ENCODE measurements at places on chromosomes 3 and 15.
A peak's percentile ranks its signal among the peaks of the same experiment; 100 is the strongest.

- no peak for DNase-seq
Measured at GRCh38 chr15:37098468-37099318, 1.7 kb downstream of the MEIS2 start.

DNA sequence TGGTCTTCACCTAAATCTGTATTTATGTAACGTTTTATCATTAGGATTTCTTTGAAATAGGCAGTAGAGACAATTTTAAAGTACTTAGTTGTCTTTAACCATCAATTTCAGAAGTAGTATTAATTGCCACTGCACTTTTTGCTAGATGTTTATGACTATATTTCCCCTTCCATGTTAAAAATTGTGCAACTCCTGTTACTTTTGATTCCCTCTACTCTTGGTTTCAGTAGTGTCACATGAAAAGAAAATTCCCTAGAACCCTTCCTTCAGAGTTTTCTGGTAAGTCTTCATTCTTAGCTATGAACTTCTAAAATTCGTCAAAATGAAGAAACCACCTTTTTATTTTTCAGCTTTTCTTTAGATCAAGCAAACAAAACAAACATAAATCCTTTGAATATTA is 7.1 kb downstream of the PIAS1 start:
- DNase-seq = no peak

GRCh38 chr3:137409584-137409983 is 354.5 kb upstream of the SOX14 start:
- DNase-seq = no peak

DNA sequence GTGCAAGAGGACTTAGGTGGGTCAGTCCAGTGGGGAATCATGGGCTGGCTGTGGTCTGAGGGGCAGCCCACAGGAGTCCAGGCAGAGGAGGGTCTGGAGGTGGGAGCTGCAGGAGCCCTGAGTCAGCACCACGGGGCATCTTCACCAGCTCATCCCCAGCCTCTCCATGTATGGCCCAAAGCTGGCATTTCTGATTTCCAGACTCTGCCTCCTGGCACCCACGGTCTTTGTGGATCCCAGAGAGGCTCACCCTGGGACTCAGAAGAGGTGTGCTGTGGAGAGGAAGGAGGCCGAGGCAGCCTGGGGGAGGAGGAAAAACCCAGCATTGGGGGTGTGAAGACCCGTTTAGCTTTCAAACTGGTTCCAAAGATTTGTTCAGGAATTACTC is 64.5 kb upstream of the KLF13 start:
- no peak for DNase-seq

DNA sequence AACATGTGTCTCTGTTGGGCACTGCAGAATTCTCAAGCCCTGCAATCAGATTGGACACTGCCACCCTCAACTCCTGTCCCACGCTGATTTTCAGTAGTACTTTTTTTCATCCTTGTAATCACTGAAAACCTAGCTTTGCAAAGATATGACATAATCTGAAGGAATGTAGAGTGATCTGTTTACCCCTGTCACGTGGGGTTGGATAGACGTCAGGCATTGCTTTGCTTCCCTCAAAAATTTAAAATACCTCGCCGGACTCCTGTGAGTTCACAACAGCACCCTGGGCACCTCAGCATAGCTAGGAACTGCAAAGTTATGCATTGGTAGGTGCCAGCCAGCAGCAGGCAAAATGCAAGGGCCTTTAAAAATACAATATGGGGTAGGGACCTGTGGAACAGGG is 71.1 kb upstream of the OXTR start:
- DNase-seq = no peak

- DNase-seq = no peak
Measured at GRCh38 chr3:131223373-131224289, 157.9 kb upstream of the NUDT16 start.

- no peak for DNase-seq
Measured at GRCh38 chr15:71167445-71168165, 52.3 kb downstream of the THSD4 start.

- DNase-seq = no peak
Measured at GRCh38 chr3:185874119-185874518, 49.3 kb upstream of the IGF2BP2 start.

- DNase-seq = no peak
Measured at GRCh38 chr3:185280572-185281365, 26.9 kb upstream of the EHHADH start.

DNA sequence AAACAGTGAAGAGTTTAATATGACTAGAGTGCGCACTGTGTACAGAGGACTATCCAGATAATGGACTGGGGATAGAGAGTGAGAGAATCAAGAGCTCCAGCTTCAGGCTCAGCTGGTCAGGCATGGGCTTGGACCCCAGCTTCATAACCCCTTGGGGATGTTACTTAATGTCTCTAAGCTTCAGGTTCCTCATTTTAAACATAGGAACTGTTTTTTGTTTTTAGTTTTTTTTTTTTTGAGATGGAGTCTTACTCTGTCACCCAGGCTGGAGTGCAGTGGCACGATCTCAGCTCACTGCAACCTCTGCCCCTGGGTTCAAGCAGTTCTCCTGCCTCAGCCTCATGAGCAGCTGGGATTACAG is 9.9 kb upstream of the BRPF1 start:
- no peak for DNase-seq

DNA sequence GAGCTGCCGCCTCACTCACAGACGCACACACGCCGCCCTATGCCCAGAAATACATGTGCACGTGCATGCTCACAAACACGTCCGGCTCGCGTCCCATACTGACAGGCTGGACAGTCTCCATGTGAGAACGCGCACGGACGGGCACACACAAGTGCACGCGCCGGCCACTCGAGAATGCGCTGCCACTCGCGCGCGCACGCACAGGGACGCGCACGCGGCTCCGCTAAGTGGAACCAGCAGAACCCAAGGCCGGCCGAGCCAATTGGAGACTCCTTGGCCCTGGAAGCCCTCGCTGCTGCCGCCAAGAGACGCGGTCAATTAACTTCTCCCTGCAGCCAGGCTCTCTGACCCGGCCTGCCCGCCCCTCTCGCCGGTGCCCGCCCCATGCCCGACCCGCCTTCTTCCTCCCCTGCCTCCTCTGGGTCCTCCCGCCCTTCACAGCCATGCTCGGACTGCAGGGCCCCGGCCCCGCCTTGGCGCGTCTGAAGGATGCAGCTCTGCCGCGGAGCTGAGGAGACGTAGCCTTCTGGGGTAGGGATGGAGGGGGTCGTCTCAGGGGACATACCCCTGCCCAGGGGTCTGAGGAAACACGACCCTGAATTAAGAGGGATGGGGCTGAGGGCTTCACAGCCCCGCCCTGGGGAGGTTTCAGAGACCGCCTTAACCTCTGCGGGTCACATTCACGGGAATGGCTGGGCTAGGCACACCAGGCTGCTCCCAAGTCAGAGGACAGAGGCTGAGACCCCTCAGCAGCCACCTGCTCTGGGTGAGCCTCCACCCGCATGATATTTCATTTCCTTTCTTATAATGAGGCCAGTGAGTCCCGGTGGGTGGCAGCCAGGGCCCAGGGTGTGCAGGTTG is 15.0 kb downstream of the PTH1R start:
- no peak for DNase-seq

DNA sequence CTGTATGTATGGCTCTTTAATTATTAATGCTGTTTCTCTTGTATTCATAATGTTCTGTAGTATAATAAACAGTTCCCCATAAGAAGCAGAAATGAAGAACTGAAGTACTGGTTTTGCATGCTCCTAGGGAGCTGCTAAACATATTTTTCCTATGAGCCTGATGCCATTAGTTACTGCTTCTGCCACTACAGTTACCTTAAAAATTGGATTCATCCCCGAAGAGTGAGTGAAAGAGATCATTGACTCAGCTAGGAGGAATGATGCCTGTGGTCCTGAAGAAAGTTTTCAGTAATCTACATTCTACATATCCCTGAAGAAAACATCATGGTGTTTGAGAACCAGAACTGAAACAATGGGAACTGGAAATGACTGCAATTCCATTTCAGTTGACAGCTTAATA is 37.1 kb upstream of the ST3GAL6 start:
- no peak for DNase-seq

- DNase-seq = peak; percentile 15
Measured at GRCh38 chr3:71582036-71582611, 1.4 kb downstream of the FOXP1 start.

GRCh38 chr3:37862903-37863815 is 1.5 kb downstream of the CTDSPL start:
- DNase-seq = no peak

DNA sequence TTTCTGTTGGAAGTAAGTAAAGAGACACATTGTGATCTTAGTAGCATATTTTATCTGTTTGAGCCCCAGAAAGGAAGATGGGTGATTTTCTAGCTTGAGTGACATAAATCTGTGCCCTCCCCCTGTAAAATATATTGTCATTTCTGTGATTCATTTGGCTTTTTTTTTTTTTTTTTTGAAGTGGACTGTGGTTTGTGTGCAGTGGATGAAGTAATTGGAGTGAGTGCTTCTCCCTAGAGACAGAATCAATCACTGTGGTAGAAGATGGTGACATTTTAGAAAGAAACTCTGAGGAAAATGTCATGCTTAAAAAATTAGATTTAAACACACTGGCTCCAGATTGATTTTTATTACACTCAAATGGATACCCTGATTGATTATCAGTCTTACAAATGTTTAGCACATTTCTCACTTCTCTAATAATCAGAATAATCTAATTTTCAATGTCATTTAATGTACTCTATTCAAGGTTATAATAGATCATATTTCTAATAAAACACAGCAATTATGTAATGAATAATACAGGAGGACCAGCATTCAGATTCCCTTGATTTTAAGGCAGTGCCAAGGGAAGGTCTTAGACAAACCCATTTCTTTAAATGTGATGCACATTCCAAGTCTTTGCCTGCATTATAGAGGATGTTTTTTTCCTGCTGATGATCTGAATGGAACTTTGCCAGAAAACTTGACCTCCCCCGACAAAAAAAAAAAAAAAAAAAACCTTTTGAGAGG is 116.6 kb downstream of the TOP2B start:
- no peak for DNase-seq

- no peak for DNase-seq
Measured at GRCh38 chr3:184604615-184605290, 43.2 kb downstream of the EPHB3 start.

DNA sequence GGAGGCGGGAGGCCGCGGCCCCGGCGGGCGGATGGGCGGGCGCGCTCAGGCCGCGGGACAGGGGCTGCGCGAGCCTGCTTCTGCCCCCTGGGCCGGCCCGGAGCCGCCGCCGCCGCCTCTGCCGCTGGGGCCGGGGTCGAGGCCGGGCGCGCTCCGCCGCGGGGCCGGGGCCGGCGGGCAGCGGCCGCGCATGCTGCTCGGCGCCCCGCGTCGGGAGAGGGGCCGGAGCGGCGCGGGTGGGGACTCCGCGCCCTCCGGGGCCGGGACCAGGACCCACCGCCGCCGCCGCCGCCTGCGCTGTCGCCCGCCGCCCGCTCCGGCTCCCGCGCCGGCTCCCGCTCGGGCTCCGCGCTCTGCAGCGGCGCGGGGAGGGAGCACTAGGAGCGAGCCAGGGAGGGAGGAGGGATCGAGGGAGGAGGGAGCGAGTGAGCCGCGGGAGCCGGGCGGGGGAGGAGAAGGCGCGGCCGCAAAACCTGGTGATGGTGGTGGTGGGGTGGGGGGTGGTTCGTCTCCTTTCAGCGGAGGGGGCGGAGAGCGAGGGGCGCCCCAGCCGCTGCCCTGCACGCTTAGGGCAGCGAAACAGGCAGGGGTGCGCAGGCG is at the start of gene LINGO1:
TSS of gene LINGO1 (minus strand) at position 379 of the 600 bp plus-strand sequence. CDS start 597 bp downstream, outside the sequence.
- DNase-seq = no peak

- DNase-seq = no peak
Measured at GRCh38 chr3:140359233-140359995, 318.4 kb upstream of the TRIM42 start.

DNA sequence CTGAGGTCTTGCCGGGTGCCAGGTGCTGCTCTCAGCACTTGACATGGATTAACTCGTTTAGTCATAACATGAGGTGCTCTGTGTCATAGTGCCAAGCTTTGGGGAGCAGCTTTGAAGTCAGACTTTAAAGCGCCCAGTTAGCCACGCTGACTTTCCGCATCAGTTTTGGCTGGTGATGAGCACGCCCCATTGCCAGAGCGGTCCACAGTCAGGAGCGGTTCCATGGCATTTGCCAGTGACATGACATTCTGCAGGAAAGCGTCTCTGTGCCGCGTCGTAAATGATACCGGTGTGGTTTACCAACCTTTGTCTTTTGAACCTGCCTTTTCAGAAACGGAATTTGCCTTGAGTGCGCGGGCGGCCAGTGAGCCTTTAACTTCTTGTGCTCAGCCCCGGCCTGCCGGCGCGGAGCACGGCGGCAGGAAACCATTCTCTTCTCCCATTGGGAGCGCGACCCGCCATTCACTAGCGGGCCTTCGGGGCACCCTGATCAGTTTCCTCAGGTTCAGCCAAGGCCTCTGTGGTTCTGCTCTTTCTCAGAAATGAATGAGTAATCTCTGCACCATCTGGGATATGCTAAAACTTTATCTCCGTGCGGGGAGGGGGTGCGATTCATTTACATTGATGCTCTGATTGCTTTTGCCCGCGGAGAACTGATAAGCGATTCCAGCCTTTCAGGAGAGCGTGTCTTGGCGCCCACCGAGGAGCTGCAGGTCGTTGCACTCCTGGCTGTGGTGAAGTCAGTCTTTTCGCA is 1.7 kb upstream of the SLC2A2 start:
- no peak for DNase-seq

- DNase-seq = no peak
Measured at GRCh38 chr15:22257047-22258008, 177.0 kb downstream of the OR4M2 start.
